ENCODE measurements at places on chromosomes 5 and 9.

GRCh38 chr5:77844373-77844622, 68.2 kb upstream of the TBCA start:
- no peak for DNase-seq

GRCh38 chr5:56328753-56329560, 95.8 kb upstream of the ANKRD55 start:
- DNase-seq = no peak

DNA sequence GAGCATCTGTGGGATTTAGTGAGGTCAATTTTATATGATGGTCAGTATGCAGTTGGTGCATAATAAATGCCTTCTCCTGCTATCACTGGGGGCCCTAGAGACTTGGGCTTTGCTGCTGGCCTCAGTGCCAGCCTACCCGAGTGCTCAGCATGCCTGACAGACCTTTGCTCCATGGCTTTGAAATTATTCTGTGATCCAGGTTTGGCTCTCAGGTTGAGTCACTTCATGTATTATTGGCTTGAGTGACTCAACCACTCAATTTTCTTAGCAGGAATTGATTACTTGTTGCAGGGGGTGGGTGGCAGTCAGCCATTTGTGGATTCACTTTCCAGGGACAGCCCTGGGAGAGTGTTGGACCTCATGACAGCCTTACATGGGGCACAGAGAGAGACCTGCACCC, 13.5 kb downstream of the SLC25A48 start:
- DNase-seq = no peak

DNA sequence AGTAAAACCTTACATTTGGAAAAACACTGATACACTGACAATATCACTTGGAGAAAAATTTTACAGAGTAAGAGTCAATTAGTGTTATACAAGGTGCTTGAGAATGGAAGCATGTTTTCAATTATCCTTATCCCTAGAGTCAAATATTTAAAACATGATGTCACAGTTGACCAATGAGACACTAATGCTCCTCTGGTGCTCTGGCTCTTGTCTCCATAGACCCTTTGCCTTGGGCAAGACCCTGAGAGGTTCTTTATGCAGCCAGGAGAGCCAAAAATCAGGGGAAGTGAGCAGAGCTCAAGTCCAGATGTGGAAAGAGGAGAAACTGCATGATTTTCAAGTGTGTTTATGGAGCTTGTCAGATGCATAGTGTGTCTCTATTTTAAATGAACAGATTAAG, 153.9 kb downstream of the MARCHF11 start:
- DNase-seq = no peak

DNA sequence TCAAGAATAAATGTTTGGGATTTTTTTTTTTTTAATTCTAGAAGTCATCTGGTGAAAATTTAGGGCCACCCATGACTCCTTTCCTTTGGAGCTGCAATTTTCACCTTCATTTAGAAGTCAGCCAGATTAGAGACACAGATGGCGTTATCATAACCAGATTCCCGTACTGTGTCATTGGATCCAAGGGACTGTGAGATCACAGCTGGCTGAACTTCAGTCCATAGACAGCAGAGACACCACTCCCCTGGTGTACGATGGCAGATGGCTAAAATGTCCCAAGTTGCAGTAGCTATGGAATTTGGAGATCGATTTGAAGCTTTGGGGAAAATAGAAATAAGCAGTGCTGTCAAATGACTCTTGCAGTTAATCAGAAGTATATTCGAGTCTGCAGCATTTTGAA, 216.3 kb downstream of the RFK start:
- DNase-seq = no peak

DNA sequence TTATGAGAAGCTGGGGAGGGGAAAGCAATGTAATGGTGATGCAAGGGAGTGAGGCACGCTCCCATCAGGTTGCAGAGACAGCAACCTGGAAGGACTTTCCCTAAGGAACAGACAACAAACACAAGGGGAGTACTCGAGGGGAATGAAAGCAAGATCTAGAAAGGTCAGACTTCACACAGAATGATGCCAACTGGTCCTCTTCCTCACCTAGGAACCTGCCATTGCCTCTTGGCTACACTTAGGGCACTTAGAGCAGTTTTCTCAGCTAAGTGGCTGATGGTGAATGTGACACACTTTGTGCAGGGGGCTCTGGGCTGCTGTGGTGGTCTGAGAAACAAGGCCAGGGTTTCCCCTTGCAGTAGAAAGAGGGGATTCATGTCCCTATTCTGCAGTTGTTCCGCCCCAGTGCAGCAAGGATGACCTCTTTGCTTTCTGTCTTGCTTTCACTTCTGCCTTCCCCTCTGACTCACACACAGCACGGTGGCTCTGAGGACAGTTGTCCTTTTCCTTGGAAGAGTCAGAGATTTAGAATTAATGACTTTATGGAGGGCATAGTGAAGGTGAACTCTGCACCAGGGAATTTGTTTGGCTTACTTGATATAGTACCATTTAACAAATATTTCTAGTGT, 394.0 kb upstream of the KLF4 start:
- DNase-seq = no peak

- DNase-seq = no peak
Observed at GRCh38 chr5:80260461-80260860, 4.6 kb upstream of the SERINC5 start.

DNA sequence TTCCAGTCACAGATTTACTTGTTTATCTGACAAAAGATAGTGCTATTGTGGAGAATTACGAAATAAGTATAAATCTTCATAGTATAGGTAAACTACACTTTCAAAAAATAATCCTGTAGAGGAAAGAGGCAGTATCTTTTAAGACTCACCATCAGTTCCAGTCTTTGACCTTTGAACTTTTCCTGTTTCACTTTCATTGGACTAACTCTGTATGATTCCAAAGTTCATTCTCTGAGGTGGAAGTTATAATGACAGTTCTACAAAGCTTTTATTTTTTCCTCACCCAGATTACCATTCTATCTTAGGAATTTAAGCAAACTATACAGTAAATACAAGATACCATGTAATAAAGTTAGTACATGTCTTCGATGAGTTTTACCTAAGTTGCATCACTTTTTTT, 901.3 kb upstream of the SEMA6A start:
- no peak for DNase-seq

Measured in NCI-H1417 (cell line).